ENCODE measurements at places on chromosomes 5 and 9.
A peak's percentile ranks its signal among the peaks of the same experiment; 100 is the strongest.

- no peak for DNase-seq
Observed at GRCh38 chr5:134840811-134841210, 5.0 kb upstream of the C5orf24 start.

GRCh38 chr5:1003296-1003937 lies 5.2 kb upstream of the NKD2 start:
- no peak for DNase-seq

- no peak for DNase-seq
Observed at GRCh38 chr5:35470866-35471265, 146.8 kb upstream of the SPEF2 start.

- no peak for DNase-seq
Observed at GRCh38 chr9:69805962-69806515, 14.6 kb upstream of the CFAP95 start.

- DNase-seq = no peak
Observed at GRCh38 chr9:75604661-75605060, 285.8 kb upstream of the PCSK5 start.

DNA sequence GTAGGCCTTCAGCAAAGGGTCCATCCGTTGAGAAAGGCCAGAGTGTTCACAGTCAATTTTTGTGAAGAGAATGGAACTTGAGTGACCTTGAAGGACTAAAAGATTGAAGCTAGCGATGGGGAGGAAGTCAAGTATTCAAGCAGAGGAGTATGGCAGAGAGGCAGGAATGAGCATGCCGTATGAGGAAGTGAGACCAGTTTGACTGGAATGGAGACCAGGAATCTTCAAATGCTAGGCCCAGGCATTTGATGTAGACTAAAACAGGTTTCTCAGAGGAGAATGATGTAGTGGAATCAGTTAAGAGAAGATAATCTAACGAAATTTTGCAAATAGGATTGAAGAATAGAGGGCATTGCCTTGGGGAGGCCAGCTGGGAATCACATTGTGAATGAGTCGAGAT lies 90.4 kb upstream of the SEMA6A start:
- DNase-seq = no peak

GRCh38 chr5:179878222-179879002 lies 19.8 kb upstream of the MRNIP start:
- DNase-seq = no peak

DNA sequence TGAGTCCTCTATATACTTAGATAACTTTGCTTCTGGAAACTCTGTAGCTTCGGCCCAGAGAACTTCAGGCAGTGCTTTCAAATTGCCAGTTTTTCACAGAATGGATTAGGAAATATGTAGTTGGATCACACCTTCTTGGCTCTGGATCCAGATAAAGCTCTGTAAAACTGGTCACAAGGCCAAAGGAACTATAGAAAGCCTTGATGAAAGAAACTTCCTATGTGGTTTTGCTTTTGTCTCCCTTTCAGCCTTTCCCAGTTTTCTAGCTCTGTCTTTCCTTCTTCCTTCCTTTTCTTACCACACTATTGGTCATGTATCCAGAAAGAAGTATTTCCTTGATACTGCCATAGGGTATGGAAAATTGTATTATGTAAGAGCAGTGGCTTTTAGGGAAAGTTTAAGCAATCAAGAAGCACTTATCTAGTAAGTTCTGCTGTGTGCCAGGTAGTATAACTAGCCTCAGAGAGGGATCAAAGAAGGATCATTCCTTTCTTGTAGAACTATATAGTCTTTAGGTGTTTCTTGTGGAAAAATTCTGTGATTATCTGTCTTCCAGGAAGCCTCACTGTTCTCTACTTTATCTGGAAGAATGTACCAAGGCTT lies 6.3 kb downstream of the GPR21 start:
- DNase-seq = no peak

GRCh38 chr9:123478160-123478559 lies 122.2 kb downstream of the CRB2 start:
- no peak for DNase-seq

GRCh38 chr5:124234770-124235562 lies 511.5 kb downstream of the ZNF608 start:
- no peak for DNase-seq

DNA sequence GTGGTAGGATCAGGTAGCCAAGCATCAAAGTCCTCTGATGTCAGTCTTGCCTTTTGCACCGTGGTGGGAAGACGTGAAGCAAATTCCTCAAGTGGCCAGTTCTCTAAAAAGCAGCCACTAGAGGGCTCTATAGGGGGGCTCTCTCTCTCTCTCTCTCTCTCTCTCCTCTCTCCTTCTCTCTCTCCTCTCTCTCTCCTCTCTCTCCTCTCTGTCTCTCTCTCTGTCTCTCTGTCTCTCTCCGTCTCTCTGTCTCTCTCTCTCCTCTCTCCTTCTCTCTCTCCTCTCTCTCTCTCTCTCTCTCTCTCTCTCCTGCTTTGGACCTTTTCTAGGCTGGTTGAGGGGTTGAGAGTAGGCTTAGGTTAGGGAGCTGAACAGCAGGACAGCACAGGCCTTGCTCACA lies 13.9 kb upstream of the OSMR start:
- DNase-seq = no peak

- DNase-seq = no peak
Observed at GRCh38 chr9:137720571-137721110, 101.8 kb downstream of the EHMT1 start.

GRCh38 chr5:75734913-75735789 lies 17.9 kb upstream of the POC5 start:
- DNase-seq = no peak

DNA sequence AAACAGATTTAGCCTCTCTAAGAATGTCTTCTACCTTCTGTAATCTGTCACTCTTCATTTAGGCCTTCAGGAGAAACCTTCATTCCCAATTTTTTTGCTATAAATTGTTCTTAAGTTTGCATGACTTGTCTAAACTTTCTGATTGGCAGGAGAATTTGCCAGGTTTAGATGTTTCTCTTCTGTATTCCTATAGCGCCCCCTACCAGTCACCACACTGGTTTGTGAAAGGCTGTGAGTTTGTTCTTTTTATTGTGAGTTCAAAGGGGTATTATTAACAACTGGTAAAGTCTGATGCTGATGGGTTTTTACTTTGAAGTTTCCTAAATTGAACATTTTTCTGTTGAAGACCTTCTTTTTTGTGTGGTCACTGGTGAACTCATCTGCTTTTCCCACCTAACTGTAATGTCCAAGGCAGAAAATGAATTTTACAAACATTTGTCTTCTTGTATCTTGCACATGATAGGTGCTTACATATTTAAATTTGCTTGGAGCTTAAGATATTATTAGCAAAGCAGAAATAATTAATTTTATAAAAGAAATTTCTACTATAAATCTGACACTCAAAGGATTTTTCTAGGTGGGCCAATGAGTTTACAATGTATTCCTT lies 18.4 kb upstream of the F2RL2 start:
- peak; percentile 8 for DNase-seq

DNA sequence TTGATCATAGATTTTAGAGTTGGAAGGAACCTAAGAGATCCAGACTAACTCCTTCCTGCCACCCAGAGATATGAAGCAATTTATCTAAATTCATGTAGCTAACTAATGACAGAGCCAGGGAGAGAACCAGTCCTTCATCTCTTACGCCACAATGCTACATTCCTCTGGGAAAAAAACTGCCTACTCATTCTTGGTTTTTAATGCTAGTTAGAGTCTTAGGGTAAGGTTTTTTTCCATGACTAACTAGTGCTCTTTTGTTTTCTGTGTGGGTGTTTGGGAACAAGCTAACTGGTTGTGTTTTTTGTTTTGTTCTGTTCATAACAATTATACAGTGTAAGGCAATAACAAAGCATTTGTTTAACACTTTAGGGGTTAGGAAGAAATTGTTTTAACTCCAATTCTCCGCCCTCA lies 52.4 kb downstream of the SLC44A1 start:
- no peak for DNase-seq

DNA sequence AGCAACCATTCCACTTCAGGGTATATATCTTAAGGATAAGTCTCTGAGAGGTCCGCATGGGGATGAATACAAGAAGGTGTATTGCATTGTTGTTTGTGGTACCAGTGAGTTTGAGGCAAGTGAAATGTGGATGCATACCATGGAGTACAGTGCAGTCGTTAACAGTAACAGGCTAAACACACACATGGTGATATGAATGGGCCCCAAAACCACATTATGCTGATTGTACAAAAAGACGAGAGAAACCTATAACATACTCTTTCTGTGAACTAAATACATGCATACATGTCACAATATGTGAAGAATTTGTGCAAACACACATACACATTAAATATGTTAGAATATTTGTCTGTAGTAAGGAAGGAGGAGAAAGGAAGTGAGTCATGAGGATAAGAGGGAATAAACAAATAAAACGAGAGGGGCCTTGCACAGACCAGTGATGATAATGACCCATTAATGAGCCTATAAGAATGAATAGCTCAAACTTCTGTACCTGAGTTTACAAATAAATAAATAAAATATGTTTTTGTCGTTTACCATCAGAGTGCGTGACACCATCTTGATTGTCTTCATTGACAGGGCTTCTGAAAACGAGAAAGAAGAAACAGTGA lies 66.5 kb upstream of the RICTOR start:
- no peak for DNase-seq

GRCh38 chr5:78983601-78984438 lies 1.3 kb downstream of the ARSB start:
- DNase-seq = no peak

DNA sequence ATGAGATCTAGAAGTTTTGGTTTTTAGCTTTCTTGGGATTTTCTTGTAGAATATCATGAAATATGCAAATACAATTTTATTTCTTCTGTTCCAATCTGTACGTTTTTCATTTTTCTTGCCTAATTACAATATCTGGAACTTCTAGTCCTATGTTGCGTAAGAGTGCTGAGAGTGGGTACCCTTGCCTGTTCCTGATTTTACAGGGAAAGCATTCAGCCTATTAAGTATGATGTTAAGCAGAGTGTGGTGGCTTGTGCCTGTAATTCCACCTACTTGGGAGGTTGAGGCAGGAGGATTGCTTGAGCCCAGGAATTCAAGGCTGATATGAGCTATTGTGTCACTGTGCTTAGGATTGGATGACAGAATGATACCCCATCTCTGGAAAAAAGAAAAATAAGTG lies 210.2 kb upstream of the ITGA1 start:
- DNase-seq = no peak

Measured in stimulated activated CD4-positive, alpha-beta T cell treated with anti-CD3 and anti-CD28 coated beads, Interleukin-15, amount 100 ng/mL, for 1 hour (primary cell).